Fibroblast of skin of back (primary cell): ENCODE measurements at places on chromosomes 1 and 21.

GRCh38 chr1:233143241-233143640, 152.3 kb downstream of the PCNX2 start:
- DNase-seq, result peak; percentile 12

GRCh38 chr1:157105988-157106812, 6.6 kb upstream of the ETV3L start:
- DNase-seq, result peak; percentile 90

GRCh38 chr1:155123801-155124200, 3.9 kb upstream of the EFNA1 start:
- DNase-seq, result no peak

DNA sequence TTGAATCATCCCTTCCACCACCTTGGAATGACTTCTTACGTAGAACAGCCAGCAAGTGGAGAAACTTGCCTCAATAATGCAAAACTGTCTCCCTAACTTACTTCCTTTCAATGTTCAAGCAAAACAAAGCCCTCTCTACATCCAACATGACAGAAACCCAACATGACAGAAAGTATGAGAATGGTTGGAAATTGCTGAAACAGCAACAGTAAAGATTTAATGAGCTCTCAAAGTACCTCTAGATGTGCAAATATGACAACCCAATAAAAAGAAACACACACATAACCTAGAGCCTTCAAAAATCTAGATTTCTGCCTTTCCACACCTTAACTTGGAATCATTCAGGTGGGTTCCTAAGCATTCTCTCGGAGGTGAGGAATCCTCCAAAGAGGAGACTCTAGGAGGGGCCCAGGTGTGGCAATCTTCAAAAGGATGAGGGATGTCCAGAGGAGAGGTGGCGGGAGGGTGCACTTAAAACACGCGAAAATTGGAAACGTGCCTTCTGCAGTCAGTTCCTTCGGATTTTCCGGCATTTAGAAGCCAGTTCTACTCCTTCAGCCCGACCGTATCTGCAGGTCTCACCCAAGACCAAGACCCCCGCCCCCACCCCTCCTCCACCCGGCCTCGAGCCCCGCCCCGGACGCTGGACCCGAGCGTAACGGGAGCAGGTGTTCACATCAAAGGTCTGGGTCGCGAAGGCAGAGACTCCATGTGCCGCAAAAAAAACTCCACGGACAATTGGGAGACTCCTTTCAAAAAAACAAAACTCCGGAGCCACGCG, 996 bp upstream of the MGST3 start:
- no peak for DNase-seq
